Fibroblast of pulmonary artery (primary cell): ENCODE measurements at places on chromosomes 3 and 15.
A peak's percentile ranks its signal among the peaks of the same experiment; 100 is the strongest.

GRCh38 chr3:39443530-39443929 is 23.9 kb upstream of the MOBP start:
- DNase-seq = no peak

DNA sequence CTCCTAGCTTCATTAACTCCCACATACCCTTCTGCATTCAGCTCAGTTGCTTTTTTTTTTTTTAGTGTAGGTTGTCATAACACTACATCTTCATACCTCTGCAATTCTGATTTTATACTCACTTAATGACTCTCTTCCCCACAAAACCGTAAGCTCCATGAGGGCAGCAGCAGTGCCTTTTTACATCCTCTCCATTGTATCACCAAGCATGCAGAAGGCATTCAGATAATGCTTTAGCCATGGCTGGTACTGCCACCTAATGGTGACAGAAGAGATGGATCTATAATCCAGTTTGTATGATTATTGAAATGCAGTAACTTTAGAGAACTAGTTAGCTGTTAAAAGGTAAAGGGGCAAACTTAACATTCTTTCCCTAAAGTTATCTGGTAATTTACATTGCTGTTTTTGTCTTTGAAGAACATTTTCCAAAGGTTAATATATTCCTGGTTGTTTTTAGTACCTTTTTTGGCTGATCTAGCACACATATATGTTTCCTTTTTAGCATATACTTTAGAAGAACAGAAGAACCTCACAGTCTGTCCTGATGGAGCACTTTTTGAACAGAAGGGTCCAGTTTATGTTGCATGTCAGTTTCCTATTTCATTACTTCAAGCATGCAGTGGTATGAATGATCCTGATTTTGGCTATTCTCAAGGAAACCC is 36.8 kb downstream of the ATP1B3 start:
- peak; percentile 84 for DNase-seq

GRCh38 chr3:153911116-153911515 is 210.1 kb upstream of the ARHGEF26 start:
- DNase-seq = no peak

- DNase-seq = no peak
Measured at GRCh38 chr3:194163697-194164096, 27.7 kb downstream of the HES1 start.

- DNase-seq = no peak
Measured at GRCh38 chr3:197117114-197117513, 87.5 kb upstream of the MELTF start.

GRCh38 chr3:150345021-150345538 is 63.0 kb upstream of the TSC22D2 start:
- no peak for DNase-seq

- DNase-seq = no peak
Measured at GRCh38 chr3:70607469-70607868, 295.0 kb upstream of the MDFIC2 start.

- DNase-seq = peak; percentile 28
Measured at GRCh38 chr3:120773932-120774331, 31.4 kb downstream of the GTF2E1 start.

- no peak for DNase-seq
Measured at GRCh38 chr3:179076243-179077027, 4.8 kb upstream of the ZMAT3 start.

DNA sequence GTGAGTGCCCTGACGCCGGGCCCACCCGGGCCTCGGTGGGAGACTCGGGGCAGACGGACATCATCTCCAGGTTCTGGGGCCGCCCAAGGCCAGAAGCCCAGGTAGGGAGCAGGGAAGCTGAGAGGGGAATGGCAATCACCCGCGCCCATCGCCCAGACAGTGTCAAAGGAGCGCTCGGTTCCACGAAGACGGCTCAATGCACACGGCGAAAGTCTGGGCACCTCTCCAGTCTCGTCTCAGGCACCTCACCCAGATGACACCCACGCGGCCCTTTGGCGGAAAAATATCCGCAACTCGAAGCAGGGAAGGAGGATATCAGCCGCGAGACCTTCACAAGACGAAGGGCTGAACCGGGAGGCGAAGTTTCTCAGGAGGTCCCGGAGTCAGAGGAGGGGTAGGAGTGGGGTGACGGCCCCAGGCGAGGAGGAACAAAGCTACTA is 916 bp downstream of the IL17RD start:
- peak; percentile 26 for DNase-seq

GRCh38 chr3:111720681-111721380 is 125.7 kb upstream of the ZBED2 start:
- no peak for DNase-seq

DNA sequence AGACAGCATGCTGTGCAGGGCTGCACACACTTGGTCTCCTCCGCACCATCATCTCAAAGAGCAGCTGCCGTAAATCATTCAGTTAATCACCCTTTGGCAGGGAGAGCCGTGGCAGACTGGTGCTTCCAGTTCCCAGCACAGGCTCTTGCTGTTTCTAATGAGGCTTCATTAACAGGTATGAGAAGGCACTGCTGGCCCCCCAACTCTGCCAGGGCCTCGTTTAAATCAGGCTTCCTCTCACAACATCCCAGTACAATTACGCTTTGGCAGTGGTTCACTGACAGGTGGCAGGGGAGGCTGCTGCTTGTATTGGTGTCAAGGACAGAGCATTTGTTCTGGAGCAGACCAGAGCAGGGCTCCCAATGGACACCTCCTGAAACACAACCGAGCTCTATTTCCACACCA is 77.1 kb downstream of the BFSP2 start:
- DNase-seq = no peak

GRCh38 chr3:9111866-9112265 is 137.6 kb downstream of the SRGAP3 start:
- DNase-seq = no peak

DNA sequence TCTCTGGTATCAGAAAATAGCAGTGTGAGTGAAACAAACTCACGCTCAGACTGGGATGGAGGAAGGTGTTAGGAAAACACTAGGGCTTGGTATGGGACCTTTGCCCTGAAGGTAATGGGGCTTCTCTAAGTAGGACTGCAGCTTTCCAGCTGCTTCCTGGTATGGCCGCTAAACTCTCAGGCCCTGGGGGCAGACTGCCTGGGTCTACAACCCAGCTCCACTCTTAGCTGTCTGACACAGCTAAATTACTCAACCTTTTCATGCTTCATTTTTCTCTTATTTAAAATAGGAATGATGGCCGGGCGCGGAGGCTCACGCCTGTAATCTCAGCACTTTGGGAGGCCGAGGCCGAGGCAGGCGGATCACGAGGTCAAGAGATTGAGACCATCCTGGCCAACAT is 5.2 kb upstream of the YEATS2 start:
- DNase-seq = no peak

- peak; percentile 81 for DNase-seq
Measured at GRCh38 chr3:38479431-38480092, 16.6 kb upstream of the EXOG start.

GRCh38 chr3:8525893-8526292 is 24.3 kb downstream of the LMCD1 start:
- no peak for DNase-seq

GRCh38 chr15:84836844-84837243 is 19.7 kb downstream of the ALPK3 start:
- no peak for DNase-seq

DNA sequence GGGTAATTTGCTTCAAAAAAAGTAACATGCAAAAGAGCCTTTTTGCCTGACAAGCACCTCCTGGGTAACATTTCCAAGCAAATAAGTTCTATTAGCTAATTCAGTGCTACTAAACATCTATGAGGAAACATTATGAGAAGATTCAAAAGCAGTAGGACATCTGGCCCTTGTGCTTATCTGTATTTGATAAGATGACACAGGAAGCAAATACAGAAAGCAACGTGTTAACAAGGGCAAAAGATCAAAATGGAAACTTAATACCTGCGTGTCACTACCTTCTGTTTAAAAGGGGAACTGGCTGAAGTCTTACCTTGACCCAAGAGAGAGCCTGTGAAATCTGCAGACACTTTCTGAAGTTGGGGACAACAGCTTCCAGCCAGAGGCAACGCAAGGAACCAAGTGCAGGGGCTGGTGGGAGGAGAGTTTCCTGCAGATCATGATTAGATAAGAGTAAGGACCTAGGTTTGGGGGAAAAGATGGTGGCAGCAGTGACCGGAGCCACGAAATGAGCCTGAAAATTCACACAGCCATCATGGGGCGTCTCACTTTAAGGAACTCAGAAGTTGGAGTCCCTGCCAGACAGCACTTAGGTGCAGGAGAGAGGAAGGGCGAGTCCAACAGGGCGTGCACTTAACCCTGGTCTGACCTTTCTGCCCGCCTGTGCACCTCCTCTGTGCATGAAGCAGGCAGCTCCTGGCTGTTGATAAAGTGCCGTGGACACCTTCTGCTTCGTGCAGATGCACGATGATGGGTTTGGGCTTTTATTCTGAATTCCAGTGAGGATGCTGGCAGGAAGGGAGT is 153.6 kb upstream of the BHLHE40 start:
- no peak for DNase-seq

DNA sequence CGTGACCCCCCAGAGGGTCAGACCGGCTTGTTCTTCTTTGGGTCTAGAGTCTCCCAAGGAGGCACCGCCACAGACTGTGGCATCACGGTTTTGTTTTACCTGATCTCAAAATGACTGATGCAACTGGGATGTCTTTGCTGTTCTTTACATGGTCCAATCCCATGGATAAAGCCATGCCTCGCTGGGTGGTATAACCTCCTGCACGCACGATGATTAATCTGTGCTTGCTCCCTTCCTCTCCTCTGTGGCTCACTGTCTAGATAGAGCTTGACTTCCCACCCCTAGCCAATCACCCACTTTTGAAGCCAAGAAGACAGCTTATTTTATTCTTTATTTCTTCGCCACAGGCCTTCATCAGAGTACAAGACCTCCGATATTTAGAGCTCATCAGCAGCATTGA is 36.6 kb upstream of the RHO start:
- DNase-seq = no peak

- DNase-seq = peak; percentile 77
Measured at GRCh38 chr15:38254051-38254883, 1.6 kb downstream of the SPRED1 start.

- peak; percentile 1 for DNase-seq
Measured at GRCh38 chr3:175983379-175983778, 1124.2 kb downstream of the NAALADL2 start.

DNA sequence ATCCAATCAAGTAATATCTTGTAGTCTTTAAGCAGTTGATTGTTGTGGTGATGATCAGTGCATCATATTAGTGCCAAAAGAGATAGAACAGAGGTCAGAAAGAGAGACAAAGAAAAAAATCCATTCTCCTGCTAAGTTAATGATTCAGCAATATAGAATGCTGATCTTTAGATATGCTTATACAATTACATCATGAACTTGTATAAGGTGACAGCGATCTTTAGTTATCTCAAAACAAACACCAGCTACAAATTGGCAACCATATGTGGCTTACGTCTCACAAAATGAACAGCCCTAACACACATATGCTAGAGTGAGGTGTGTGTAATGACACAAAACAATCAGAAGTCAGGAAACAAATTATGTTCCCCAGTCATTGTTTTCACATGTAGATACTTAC is 12.5 kb downstream of the LSAMP start:
- no peak for DNase-seq

GRCh38 chr15:68592054-68592453 is 13.3 kb downstream of the CORO2B start:
- peak; percentile 56 for DNase-seq

DNA sequence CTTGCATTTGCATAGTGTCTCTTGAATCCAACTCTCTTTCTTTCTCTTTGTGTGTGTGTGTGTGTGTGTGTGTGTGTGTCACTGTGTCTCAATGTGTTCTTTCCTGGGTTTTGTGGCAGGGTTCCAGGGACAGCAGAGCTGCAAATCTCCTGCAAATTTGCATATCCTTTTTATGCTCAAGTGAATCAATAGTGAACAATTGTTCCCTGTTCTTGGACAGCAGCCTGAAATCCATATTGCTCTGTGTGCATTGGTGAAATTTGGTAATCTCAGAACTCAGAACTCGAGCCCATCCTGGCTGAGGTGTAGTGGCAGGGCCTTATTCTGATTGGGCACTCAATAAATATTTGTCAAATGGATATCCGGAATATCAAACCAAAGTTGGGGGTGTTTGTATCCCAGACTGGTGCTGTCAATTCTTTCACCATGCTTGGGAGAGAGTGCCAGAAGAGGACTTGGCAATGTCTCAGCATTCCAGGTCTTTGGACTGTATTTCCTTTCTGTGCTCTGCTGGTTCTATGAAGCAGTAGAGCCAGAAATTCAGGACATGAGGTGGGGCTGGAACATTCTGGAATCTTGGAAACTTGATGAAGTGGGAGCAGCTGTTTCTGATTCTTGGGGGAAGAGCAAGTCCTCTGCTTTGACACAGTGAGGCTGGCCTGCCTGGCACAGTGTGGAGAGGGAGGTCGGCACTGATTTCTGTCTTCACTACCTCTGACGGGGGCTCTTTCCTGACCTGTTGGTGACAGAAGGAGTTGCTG is 380.6 kb upstream of the C2CD4B start:
- peak; percentile 79 for DNase-seq

- peak; percentile 55 for DNase-seq
Measured at GRCh38 chr3:160180581-160181216, 44.5 kb upstream of the C3orf80 start.

GRCh38 chr3:89306540-89306939 is 199.1 kb downstream of the EPHA3 start:
- no peak for DNase-seq

DNA sequence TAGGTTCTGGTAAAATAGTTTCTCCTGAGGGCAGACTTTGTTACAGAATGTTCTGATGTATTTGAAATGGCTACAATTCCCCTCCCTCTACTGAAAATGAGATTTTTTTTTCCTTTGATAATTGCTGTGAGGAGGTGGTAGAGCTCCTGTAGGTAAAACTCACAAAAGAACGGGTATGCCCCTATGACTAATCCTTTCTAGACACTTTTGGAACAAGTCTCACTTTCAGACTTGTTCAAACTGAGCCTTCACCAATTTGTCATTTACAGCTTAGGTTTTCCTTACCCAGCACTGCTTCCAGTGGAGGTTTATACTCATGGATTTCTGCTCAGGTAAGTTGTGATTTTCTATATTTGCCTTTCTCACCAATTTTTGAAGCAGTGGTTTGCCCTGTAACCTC is 115.6 kb downstream of the NLGN1 start:
- DNase-seq = no peak
